ENCODE measurements at places on chromosomes 12 and 14.

DNA sequence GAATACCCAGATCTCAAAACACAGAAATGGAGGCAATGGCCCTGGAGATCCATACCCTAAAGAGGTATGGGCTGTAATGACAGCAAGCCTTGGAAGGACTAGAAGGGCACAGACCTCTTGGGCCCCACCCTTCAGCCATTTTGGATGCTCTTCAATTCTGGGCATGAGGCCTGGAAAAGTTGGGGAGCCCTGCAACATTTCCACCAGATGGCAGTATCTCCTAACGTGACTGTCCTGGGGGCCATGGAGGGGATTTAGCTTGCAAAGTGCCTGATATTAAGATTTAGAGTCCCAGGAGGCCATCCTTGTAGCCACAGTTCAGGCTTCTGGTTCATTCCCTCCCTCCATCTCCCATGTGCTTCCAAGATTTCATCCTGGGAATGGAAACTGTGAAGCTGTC is 30.2 kb downstream of the KCNA5 start:
- DNase-seq, result no peak

- no peak for DNase-seq
Measured at GRCh38 chr12:77153706-77154105, 88.3 kb upstream of the E2F7 start.

DNA sequence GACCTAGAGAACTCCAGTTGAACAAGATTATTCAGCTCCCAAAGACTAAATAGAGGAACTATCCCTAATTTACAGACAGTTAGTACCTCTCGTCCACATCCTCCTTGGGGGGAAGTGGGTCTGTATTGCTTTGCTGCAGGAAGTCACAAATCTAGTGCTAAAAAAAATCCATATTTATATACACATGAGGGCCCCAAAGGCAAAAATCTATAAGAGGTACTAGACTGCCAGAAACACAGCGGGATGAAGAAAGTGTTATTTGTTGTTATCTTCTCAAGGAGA is 190.1 kb downstream of the TTC8 start:
- no peak for DNase-seq

- DNase-seq, result no peak
Measured at GRCh38 chr12:95884998-95885397, 26.2 kb downstream of the SNRPF start.

- no peak for DNase-seq
Measured at GRCh38 chr14:98146416-98146815, 1125.6 kb downstream of the BCL11B start.

GRCh38 chr12:104588921-104589590 is 132.3 kb downstream of the CHST11 start:
- no peak for DNase-seq

- no peak for DNase-seq
Measured at GRCh38 chr14:97747316-97747715, 950.1 kb downstream of the VRK1 start.

DNA sequence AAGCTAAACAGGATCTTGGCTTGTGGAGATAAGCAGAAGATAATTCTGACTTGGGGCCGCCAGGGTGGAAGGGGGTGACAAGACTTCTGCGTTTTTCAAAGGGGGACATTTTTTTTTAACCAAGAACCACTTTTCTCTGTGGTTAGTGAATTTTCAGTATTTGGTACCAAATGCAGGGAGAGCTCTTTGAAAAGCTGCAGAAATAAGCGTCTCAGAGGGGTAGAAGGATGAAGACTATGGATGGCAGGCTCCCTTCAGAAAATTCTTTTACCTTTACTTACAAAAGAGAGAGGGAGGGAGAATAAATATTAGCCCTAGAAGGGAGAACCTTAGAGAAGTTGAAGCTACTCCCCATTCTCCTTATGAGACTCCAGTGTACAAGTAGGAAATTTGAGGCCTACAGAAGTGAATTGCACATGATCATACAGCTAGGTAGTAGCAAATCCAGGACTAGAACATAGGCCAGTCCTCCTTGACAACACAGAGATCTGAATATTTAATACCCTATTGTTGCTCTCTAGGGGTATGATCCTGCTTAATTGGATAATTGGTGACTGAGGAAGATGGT is 840 bp downstream of the MRPL52 start:
- DNase-seq, result no peak

- no peak for DNase-seq
Measured at GRCh38 chr12:52156311-52156710, 35.5 kb downstream of the KRT80 start.

DNA sequence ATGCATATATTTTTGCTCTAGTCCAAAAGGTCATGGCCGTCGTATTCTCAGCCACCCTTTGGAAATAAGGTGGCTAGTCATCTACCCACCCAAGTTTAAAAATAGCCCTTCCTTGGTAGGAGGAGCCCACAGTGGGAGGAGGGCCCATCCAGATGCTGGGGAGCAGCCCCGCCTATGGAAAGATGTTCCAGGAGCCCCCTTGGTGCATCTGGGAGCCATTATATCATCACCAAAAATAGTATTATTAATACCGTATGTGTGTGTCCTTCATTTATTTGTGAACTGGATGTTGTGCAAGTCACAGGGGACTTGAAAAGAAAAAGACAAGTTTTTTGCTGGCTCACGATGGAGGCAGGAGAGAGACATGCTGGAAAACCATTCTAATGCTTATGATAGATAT is 34.0 kb downstream of the EMP1 start:
- peak; percentile 60 for DNase-seq

DNA sequence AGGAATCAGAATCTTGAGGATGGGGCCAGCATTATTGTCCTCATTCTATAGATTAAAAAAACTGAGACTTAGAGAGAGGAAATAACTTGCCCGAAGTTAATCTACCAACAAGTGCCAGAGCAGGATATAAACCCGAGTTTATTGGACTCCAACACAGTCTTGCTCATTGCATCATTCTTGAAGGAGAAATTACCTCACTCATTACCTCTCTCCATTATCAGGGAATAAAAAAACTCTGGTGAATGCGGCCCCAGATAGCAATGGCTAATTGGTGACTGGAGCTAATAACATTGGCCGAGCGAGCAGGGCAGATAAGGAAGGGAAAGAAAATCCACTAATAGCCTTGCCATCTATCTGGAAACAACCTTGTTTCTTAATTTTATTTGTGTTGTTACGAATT is 24.7 kb upstream of the TMED10 start:
- no peak for DNase-seq

DNA sequence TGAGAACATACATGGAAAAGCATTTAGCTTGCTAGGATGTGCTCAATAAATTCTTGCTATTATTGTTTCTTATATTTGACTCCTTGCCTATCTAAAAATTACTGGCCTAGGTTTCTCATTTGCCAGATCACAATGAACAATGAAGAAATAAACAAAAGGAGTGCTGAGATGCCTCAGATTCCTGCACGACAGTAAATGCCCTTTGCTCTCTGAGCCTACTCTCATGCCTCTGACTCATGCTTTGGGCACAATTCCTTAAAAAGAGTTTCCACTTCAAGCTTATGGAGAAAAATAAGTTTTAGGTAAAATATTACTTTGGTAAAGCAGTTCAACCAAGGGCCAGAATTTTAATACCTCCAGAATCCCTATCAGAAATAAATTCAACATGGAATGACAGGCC is 30.9 kb downstream of the GRIN2B start:
- no peak for DNase-seq

- DNase-seq, result no peak
Measured at GRCh38 chr12:55972911-55973598, 823 bp upstream of the RAB5B start.

GRCh38 chr14:28635387-28635786 is 131.2 kb upstream of the FOXG1 start:
- peak; percentile 55 for DNase-seq

GRCh38 chr14:63770187-63770807 is 42.4 kb upstream of the SGPP1 start:
- DNase-seq, result peak; percentile 36

- DNase-seq, result no peak
Measured at GRCh38 chr12:68699486-68699885, 12.7 kb downstream of the NUP107 start.

DNA sequence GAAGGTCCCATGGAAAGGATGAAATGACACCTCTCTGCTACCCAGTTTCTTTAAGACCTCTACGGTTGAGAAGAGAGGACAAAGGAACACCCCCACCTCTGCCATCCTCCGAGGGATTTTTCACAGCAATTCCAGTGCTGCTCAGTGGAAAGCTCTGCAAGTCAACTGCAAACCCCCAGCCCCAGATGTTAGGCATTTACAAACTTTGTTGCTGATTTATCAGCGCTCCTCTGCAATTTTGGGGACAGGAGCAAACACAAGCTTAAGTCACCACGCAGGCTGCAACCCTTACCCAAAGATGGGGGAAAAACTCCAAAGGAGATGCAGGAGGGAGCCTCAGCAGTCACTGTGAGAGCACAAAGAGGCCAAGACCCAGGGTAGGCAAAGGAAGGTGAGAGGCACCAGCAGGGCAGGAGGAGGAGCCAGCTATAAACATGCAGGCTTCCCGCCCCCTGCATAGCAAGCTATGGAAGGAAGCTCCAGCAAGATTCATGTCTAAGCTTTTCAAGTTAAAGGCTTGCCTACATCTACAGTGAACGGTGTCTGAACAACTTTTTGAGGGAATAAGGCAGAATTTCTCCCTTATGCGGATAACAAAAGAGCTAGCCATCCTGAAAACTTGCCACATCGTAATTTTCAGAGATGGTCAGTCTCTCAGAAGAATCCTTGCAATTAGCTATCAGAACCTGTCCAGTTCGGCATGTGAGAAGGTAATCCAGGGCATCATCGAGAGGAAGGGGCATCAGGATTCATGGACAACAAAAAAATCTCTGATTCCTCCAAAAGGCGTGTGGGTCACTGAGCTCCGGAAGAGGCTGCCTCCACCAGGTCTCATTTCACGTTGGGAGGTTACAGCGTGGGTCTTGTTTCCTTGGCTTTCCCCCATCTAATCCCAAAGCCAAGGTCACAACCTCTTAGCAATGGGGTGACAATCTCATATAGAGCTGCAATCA is 3.9 kb downstream of the CTDSP2 start:
- no peak for DNase-seq

DNA sequence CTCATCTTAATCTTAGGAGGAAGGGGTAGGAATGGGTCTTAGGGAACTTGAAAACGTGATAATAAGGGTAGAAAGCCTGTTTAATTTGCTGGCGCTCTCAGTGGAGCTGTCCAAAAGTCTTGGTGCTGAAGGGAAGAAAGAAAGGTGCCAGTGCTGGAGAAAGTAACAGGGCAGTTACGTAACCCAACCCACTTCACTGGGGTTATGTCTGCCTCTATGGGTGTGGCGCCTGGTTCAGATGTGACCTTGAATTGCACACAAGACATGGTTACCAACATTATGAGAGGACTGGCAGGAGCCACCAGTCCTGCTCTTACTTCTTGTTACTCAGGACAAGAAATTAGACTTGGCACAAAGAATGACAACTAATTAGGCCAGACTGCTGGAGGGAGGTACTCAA is 18.6 kb upstream of the GPATCH2L start:
- DNase-seq, result no peak

DNA sequence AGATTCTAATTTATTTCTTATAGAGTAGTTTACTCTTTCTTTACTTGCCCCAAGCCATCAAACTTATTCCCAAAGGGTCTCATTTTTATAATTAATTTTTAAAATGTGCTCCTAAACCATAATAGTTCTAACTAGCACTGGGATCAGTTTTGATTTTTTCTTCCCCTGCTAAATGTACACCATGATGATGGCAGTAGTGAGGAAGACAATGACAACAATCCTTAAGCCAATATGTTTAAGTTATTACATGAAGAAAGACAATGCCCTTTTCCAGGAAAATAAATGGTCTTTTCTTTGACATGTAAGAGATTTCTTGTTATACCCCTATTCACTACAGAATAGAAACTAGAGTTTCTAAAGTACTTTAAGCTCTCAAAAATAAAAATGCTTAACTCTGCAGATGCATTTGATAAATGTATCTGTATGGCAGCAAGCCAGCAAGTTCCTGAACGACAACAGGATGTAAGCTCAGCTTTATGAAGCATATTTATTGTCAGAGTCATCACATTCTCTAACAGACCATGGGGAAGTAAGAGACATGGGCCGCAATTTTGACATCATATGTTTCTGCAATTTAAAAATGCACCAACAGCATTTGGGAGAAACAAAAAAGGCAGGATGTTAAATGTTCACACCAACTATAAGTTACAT is 36.0 kb upstream of the SNX6 start:
- DNase-seq, result peak; percentile 65

DNA sequence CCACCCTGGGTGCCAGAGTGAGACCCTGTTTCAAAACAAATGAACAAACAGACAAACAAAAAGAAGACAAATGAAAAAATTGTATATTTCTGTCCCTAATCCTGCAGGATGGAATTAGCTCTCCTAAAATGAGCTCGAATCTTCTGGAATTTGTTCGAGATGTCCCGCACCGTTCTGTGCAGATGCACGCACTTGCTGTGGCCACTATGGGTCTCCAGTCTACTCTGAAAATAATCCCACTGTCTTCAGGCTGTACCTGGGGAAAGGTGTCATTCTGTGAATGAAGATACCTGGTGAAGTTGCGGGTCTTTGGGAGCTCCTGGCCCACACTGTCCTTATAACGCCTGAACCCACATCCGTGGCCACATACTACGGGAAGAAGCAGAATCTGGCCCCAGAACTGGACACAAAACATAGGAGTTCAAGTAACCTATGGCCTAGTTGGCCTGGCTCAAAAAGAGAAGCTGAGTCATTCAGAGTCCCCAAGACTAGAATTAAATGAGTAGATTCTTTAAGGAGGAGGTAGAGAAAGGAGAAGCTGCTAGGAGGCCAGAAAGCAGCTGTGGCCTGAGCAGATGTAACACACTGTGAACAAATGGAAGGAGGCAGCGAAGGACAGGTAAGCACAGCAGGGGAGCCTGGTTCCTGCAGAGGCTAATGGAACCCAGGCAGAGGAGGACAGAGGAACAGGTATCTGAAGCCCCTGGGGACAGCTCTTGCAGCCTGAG is 108.6 kb downstream of the FOXN3 start:
- no peak for DNase-seq

DNA sequence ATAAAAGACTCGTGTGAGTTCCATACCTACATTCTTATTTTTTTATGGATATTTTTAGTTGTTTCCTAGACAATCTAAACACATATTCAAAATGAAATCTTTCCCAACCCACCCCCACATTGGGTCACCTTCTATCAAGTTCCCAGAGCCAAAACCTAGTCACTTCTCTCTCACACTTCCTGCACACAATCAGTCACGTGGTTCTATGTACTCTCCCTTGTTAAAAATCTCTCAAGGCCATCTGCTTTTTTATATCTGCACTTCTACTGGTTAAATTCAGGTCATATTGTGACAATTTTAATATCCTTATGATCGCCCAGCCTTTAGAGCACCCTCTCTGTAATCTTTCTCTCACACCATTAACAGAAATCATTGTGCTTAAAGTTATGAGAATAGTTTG is 175.0 kb upstream of the SYT10 start:
- no peak for DNase-seq

GRCh38 chr14:100528962-100529560 is 58.2 kb downstream of the BEGAIN start:
- DNase-seq, result no peak

- DNase-seq, result no peak
Measured at GRCh38 chr14:101775826-101776225, 14.3 kb downstream of the PPP2R5C start.

- DNase-seq, result no peak
Measured at GRCh38 chr12:2095878-2096277, 43.1 kb downstream of the CACNA1C start.

- no peak for DNase-seq
Measured at GRCh38 chr14:76958020-76958979, 70.2 kb downstream of the IRF2BPL start.

GRCh38 chr12:110270125-110270962 is 10.7 kb upstream of the ATP2A2 start:
- DNase-seq, result peak; percentile 41

All from fibroblast of the conjunctiva (primary cell).